D721Med (cell line): ENCODE measurements at places on chromosomes 3 and 15.

GRCh38 chr3:133374708-133375402 lies 25.0 kb upstream of the BFSP2 start:
- DNase-seq, result no peak

- no peak for DNase-seq
Observed at GRCh38 chr3:136858381-136858780, 3.6 kb upstream of the NCK1 start.

GRCh38 chr3:17057321-17057720 lies 172.6 kb downstream of the PLCL2 start:
- DNase-seq, result no peak

DNA sequence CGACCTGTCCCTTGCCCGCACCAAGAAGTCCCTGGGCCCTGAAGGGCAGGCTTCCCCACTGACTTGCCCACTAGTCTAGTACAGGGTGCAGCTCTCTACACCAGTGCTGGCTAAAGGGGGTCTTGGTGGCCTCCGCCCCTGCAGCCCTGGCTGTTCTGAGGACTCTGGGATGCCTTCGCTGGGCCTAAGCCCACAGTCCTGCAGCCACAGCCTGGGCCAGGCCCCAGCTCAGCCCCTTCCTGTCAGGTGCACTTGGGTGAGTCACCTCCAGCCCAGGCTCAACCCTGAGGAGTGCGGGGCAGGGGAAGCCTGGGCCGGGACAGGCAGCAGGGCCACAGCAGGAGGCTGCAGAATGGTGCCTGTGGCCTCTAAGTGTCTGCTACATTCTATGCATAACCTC lies 971 bp downstream of the C3orf22 start:
- no peak for DNase-seq

- DNase-seq, result no peak
Observed at GRCh38 chr3:170641510-170642236, 55.8 kb upstream of the SLC7A14 start.

DNA sequence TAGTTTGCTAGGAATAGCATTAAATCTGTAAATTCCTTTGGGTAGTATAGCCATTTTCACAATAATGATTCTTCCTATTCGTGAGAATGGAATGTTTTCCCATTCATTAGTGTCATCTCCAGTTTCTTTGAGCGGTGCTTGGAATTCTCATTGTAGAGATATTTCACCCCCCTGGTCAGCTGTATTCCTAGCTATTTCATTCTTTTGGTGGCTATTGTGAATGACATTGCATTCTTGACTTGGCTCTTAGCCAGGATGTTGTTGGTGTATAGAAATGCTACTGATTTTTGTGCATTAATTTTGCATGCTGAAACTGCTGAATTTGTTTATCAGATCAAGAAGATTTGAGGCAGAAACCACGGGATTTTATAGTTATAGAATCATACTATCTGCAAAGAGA lies 690.5 kb upstream of the ALCAM start:
- DNase-seq, result no peak

DNA sequence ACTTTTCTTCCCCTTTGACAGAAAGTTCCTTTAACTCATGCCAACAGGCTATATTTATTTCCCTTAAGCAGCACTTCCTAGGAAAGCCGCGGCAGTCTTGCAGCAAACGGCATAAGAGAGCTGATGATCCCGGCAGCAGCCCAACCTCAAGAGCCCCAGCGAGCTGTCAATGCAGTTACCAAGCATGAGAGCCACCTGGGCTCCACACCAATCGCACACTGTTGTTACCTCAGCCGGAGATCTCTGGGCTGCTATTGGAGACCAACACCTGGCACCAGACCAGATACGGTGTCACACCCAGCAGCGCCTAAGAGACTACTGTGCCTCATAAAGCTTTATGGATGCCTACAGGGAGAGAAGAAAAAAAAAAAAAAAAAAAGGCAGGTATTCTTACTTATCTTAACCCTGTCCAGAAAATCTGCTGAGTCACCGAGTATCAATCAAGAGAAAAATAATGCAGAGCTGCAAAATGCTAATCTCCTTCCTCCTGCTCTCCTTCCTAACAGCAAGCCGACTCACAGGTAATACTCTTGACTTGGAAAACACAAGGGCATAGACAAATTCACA lies 11.7 kb downstream of the ABCC5 start:
- no peak for DNase-seq

DNA sequence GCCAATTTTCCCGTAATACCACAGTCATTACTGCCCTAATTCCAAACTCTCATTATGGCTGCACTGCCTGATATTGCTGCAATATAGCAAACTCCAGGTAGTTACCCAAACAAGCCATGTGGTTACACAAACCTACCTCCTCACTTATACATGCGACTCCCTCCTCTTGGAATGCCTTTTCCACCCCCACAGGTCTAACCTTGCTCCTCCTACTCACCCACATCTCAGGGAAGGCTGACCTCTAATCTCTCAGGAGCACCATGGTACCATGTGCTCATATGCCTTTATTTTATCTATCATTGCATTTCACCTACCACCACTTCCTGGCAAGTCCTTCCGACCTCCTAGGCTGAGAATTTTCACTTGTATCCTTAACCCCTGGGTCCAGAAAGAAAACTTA lies 2.9 kb downstream of the RBPMS2 start:
- DNase-seq, result no peak
